Posterior vena cava (tissue), 2 donors: ENCODE measurements at places on chromosomes 5 and 9. TPM values are rescaled to one million over a fixed set of nuclear protein-coding genes. Genes with fewer than 3 reads are reported as not detected.

DNA sequence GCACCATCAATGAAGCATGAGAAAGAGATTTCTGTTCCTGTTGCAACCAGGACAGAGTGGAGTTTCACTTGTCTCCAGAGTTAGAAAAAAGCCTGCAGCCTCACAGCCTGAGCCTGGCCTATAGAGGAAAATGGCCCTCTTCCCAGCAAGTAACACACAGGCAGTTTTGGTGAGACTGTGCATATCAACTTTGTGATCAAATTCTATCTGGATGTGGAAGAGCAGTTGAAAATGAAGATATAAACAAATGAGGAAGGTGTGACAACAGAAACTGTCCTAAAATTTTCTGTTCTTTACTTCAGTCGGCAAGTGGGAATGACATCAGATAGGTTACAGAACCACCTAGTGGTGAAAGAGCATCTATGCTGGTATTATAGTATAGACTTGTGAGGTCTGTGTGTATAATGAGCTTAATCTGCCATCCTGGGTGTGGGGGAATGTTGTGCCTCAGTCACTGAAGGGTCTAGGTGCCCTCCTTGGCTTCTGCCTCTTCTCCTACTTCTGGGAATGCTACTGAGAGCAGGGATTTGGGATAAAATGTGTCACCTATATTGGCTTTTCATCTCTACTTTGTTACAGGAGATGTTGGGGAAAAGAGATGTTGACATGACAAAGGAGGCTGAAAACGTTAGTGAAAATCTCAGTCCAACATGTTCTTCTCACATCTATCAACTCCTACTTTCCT is 28.2 kb downstream of the YIPF5 start:
- DNase-seq = no peak

- no peak for DNase-seq
Measured at GRCh38 chr5:68037546-68037945, 178.0 kb upstream of the PIK3R1 start.

DNA sequence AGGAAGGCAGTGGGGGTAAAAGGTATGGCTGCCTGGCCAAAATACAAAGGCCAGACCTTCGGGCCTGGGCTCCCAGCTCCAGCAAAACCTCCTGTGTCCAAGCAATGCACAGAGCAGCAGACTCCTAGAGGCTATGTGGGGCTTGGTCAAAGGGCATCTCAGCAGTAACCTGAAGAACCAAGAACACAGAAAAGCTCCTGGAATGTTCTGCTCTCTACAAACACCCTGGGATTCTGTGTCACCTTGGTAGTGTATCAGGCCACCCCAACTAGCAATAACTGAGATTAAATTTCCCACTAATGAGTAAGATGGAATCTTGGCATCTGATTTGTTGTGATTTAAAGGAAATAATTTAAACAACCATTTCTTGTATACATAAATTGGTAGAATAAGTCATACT is 158.6 kb downstream of the GLIS3 start:
- no peak for DNase-seq

RNF183 gene
- total RNA-seq = not detected

DNA sequence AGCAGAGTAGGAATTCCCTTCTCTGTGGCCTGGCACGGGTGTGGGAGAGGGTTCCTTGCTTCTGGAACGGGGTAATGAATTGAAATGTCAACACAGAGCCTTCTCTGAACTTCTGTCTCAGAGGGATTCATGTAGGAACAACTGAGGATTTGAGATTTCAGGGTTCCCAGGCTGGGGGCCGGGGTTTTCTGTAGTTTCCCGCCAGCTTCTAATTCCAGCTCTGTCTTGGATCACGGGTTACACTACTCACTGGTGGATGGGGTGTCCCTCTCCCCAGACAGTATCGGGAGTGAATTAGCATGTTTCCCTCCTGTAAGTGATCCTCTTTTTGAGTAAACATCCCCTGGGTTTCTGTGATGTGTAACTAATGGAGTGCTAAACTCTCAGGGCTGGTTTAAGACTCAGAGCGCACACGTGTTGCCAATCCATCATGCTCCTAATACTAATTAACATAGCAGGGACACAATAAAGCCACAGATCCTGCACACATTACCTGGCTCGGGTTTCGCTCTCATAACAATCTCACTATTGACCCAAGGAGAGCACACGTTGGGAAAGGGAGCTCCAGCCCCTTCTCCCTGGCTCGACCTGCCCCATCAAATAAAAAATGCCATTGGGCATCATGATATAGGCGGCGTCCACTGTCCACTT is 18.1 kb upstream of the DMRT2 start:
- DNase-seq = no peak

GRCh38 chr5:36648426-36648825 is 42.0 kb downstream of the SLC1A3 start:
- DNase-seq = no peak

- DNase-seq = no peak
Measured at GRCh38 chr5:57693488-57694305, 211.1 kb upstream of the ACTBL2 start.

SCGB3A1 gene
- total RNA-seq = not detected
